Amniotic stem cell (primary cell): ENCODE measurements at places on chromosomes 7 and 10.
A peak's percentile ranks its signal among the peaks of the same experiment; 100 is the strongest.

GRCh38 chr7:101598422-101598985 lies 30.6 kb downstream of the MYL10 start:
- no peak for DNase-seq

DNA sequence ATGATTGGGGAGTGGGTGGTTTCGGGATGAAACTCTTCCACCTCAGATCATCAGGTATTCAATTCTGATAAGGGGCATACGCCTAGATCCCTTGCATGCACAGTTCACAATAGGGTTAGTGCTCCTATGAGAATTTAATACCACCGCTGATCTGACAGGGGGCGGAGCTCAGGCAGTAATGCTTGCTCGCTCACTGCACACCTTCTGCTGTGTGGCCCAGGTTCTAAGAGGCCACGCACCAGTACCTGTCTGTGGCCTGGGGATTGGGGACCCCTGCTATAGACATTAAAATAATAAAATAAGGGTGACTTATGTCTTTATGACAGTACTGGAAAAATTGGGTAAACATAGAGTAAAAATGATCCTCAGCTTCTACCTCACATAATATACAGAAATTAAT lies 66.1 kb downstream of the SAMD9 start:
- DNase-seq: no peak

- no peak for DNase-seq
These were observed 152.4 kb downstream of the DGKI start for GRCh38 chr7:137694405-137694804.

DNA sequence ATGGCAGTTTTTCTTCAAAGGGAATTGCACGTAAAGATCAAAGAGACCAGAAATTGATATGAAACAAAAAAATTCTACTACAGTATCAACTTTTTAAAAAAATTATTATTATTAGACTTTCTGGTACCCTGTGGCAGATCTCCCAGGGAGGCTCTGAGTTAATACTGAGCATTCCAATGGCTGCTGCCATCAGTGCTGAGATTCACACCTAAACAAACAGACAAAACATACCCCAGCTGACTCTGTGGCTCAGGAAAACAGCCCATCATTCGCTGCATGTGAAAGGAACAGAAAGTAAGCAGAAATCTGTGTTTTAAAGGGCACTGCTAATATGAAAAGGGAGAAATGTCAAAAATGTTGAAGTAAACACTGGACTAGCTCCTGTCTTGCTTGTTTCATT lies 118.4 kb downstream of the GRM3 start:
- DNase-seq: no peak

DNA sequence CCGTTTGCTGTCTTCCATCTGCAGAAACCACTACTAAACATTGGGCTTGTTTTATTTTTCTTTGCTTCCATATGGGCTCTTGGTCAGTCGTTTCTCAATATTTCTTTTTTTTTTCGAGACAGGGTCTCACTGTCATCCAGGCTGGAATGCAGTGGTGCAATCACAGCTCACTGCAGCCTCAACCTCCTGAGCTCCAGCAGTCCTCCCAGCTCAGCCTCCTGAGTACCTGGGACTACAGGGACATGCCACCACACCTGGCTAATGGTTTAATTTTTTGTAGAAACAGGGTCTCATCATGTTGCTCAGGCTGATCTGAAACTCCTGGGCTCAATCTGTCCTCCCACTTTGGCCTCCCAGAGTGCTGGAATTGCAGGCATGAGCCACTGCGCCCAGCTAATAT lies 163.1 kb downstream of the LYZL1 start:
- no peak for DNase-seq

DNA sequence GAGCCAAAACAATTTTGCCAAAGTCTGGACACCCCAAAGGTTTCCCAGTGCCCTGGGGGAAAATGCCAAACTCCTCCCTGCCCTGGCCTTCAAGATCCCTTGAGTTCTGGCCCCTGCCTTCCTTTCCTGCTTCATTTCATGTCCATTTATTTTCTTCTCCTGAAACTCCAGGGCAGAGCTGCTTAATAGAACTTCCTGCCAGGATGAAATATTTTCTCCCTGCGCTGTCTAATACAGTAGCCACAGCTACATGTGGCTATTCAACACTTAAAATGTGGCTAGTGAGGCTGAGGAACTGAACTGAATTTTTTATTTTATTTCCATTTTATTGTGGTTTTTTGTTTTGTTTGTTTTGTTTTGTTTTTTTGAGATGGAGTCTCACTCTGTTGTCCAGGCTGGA lies 49.6 kb downstream of the COL13A1 start:
- no peak for DNase-seq

DNA sequence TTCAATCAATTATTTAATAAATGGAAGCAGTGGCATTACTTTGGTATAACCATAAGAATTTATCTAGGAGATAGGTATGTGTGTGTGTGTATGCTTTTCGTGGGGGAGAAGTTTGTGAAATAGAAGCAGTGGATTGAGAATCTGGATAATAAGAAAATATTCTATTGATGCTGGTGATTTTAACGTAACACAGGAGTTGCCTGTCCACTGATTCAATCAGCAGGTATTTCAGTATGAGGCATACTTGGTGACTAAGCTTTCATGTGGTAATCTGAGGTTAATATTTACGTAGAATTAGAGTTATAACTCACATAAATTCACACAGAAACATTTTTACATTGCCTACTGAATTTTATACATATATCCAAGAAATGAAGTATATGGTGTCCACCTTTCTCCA lies 568.0 kb downstream of the ZWINT start:
- no peak for DNase-seq

GRCh38 chr10:96138102-96138501 lies 8.0 kb downstream of the ZNF518A start:
- no peak for DNase-seq

DNA sequence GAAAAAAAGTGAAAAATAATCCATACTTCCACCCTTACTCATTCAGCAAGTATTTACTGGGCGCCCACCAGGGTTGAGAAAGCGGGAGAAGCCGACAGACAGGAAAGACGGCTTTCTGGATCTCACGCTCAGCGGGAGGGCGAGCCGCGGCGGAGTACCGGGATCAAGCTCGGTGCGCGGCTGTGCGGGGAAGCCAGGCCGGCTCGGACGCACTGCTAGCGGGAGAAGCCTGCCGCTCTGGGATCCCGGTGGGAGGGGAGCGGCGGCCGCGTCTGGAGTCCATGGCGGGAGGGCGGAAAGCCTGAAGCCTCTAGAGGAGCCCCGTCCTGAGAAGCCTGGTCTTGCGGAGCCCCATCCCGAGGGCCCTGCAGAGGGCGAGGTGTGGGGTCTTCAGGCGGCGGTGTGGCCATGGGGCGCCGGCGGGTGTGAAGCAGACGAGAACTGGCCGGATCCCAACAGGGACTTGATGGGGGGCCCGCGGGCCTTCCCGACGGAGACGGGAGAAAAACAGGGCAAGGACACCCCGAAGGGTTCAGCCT lies 82.9 kb downstream of the VIPR2 start:
- no peak for DNase-seq

GRCh38 chr10:131902211-131902610 lies 1.4 kb downstream of the PPP2R2D start:
- no peak for DNase-seq

DNA sequence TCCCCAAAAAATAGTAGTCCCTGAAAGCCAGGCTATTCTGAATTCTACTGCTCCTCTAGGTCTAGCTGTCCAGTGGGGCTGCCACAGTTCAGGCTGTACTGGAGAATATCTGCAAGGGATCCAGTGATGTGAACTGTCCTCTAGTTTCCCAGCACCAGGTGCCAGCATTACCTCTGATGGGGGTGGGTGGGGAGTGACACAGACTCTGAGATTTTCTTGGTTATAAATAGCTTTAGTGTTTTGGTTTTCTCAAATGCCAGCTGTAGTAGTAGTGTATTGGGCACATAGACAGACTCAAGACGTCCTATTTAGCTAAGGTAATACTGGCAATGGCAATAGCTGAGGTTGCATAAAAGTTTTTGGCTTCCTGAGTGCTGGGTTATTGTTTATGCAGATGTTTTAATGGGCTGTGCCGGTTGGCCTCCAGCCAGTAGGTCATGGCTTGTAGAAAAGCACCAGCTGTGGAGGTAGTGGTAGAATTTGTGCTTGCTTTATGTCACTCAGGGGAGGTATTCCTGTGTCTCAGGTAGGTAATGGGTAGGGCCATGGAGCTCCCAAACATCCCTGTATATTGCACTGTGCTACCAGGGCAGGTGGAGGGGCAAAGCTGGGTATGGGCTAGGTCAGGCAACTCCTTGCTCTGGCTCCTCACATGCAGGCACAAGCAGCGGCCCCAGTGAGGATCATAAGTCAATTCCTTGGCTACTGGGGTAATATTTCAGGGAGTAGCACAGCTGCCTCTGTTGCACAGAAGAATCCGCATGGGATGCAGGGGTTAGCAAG lies 338.7 kb upstream of the LRRTM3 start:
- DNase-seq: no peak

DNA sequence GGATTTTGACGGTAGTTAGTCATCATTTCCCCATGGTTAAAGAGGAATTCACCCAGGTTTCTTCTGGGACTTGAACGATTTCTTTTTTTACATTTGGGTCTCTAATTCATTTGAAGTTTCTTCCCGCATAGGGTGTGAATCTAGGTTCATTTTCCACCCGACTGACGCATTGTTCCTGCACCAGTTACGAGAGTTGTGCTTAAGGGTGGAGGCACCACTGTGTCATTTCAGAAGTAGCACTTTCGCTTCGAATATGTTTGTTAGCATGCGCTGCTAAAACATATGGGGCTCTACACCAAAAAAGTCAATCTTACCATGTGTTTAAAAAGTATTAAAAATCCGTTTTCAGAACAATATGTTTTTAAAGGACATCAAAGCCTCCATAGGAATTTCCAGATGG lies 140.3 kb downstream of the VIPR2 start:
- no peak for DNase-seq

- DNase-seq: no peak
These were observed 5.3 kb downstream of the CYP26C1 start for GRCh38 chr10:93065675-93066543.

- no peak for DNase-seq
These were observed 35.6 kb downstream of the PLAC9 start for GRCh38 chr10:80168162-80168511.

DNA sequence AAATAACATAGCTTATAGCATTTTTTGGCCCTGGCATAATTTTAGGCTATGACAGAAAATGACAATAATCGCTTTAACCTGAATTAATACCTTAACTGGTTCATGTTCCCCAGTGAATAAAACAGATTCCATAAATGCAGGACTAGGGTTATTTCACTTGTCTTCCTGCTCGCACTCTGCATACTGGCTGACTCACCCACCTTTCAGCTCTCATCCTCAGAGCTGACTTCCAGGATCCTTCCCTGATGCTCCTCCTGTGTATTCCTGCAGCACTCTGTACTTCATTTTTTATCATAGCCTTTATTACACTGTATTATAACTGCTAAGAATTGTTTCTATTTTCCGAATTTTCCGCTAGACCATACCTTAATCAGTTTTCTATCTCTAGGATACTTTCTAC lies 123.7 kb downstream of the AVL9 start:
- no peak for DNase-seq

- no peak for DNase-seq
These were observed 2.6 kb upstream of the RPA3 start for GRCh38 chr7:7720750-7721621.

- DNase-seq: no peak
These were observed 133.5 kb downstream of the VIPR2 start for GRCh38 chr7:159010937-159011721.

DNA sequence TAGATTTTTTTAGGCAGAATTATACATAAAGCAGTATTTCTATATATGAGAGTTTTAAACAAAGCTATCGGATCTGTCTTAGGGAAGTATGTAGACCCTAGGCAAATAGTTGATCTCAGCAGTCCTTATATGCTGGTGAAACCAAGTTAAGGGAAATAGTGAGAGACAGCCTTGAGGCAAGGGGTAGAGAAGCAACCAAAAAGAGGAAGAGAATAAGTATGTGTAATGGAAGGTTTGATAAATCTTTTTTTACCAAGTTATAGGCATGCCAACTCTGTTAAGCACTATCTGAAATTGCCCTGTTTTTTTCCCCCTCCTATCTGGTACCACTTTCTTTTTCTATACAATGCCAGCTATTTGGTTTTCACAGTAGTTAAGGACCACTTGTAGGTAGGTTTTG lies 19.9 kb downstream of the SPAG6 start:
- DNase-seq: no peak

- no peak for DNase-seq
These were observed 193.2 kb downstream of the ELMO1 start for GRCh38 chr7:37255327-37255944.

DNA sequence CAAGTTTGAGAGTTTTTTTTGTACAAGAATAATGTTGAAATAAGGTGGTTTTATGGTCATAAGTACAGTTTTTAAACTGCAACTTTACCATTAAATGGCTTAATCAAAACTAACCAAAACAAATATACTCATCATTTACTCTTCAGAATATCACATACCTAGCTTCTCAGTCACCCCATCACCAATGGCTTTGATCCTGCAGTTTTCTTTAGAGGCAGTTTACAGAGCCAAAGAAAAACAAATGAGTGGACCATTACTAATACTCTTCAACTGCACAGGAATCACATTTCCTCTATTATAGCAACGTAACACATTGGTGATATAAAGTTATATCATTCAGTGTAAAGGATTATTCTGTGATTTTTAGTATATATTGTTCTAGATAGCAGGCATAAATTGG lies 576.1 kb upstream of the LRRTM3 start:
- peak; percentile 14 for DNase-seq

- no peak for DNase-seq
These were observed 81.0 kb upstream of the ASAH2 start for GRCh38 chr10:50332108-50332842.

GRCh38 chr7:47488969-47489342 lies 93.0 kb downstream of the TNS3 start:
- no peak for DNase-seq

GRCh38 chr10:132482090-132482800 lies 55.3 kb upstream of the INPP5A start:
- peak; percentile 35 for DNase-seq

DNA sequence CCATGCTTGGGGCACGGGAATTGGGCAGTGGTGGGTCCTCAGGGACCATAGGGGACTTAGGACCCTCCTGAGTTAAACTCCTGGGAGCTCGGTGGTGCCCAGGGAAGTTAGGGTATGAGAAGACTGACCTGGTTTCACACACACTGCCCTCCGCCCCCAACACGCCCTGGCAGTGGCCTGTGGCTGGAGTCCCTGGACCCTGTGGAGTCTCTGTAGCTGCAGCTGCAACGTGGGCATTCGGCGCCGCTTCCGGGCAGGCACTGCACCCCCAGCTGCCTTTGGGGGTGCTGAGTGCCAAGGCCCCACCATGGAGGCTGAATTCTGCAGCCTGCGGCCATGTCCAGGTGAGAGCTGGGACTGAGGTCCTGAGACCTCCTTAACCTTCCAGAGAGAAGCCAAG lies 29.9 kb upstream of the ZNF862 start:
- DNase-seq: no peak

DNA sequence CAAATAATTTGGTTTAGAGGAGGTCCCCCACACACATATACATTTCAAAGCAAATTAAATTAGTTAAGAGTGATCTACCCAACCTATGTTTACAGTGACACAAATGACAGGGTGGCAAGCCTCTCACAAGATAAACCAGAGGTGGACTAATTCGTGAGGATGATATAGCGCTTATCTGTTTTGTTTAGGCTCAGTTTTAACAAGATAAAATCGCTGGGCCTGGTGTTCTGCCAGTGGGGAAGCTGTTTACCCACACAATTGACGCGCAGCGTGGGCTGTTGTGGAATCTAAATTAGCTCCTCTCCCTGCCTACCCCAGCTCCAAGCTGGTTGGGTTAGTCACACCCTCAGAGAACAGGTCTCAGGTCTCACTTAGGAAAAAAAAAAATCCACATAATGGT lies 16.7 kb upstream of the PLXNA4 start:
- no peak for DNase-seq

GRCh38 chr10:76112826-76113150 lies 681.4 kb downstream of the LRMDA start:
- no peak for DNase-seq

- DNase-seq: no peak
These were observed 37.3 kb downstream of the PTPRN2 start for GRCh38 chr7:158550394-158550700.
